ENCODE measurements at places on chromosomes 11 and 22. TPM values are rescaled to one million over a fixed set of nuclear protein-coding genes. Genes with fewer than 3 reads are reported as not detected.
A peak's percentile ranks its signal among the peaks of the same experiment; 100 is the strongest.

ZP1 gene
- not detected for polyA plus RNA-seq

FGF3 gene
- not detected for polyA plus RNA-seq

DNA sequence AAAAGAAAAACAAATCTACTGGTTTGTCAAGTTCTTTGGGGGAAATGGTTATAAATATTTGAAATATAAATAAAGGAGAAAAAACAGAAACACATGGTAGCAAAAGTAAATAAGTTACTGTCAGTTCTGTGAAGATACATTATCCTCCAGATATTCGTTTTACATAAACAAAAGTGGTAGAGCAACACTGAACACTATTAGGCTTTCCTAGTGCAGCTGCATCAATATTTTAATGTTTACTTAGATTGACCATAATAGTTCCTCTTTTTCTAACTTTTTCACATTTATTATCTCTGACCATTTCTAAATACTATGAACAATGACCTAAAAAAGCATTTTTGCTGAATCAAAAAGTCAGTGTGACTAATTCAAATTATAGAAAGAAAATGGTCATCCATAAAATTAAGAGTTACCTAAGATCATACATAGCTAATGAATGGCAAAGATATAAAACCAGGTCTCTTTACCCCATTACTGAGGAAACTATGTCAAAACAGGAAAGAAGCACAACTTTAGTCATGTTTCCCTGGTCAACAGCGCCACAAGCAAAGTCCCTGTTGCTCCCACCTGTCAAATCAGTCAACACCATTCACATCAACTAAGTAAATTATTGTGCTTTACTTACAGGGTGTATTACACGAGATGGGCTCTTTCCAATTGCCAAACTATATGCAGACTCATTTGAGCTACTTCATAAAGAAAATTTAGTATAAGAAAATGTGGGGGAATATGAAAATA lies 38.5 kb downstream of the SBF2 start:
- DNase-seq, result no peak

- peak; percentile 71 for DNase-seq
Observed at GRCh38 chr11:123301696-123302400, 106.8 kb upstream of the CLMP start.

GRCh38 chr11:15204711-15205110 lies 90.0 kb downstream of the INSC start:
- no peak for DNase-seq

GRCh38 chr11:17699147-17700114 lies 19.9 kb upstream of the MYOD1 start:
- DNase-seq, result no peak

DNA sequence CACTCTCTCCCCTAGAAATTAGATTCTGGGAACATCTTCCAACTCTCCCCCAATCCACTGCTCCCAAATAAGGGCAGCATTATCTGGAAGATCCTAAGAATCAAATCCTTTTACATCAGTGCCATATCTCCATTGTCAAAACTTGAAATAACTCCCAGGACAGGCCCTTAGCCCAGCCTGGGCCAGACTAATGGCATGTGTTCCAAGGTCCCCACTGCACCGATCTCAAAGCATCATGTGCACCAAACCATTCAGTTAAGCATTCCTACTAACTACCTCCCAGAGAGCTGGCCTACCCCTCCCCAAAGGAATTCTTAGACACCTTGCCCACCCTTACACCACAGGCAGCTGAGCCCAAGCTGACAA lies 44.2 kb upstream of the POU2AF1 start:
- no peak for DNase-seq

DNA sequence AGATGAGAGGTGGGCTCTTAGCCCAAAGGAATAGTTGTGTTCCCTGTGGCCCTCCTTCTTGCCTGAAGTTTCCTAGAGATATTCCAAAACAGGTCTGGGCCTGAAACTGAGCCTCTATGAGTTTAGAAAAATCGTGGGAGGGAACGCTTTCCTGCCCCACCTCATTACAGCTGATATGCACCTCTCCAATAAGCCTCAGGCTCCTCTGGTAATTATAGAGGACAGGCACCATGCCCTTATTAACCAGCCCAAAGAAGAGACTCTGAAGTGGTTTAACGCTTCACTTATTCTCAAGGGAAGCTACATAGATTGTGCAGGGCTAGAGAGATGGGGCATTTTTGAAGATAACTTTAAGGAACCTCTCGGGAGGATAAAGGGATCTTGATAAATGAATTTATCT lies 3.4 kb upstream of the MPZL2 start:
- no peak for DNase-seq

DNA sequence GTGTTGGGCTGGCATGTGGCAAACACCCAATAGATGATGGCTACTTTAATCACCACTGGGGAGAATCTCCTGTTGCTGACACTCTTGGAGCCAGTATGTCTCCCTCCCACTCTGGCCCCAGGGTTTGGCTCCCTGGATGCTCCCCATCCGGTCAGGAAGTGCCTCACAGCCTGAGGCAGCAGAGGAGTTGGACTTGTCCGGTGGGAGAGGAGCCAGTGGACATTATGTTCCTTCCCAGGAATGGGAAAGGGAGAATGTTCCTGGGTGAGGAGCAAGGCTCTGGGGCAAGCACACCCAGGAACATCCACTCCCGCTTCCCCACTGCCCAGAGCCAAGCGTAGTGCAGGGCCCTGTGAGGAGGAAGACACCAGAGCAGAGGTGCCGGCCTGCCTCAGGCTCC lies 84.6 kb upstream of the NAV2 start:
- no peak for DNase-seq

FGF4 gene
- not detected for polyA plus RNA-seq

SLC22A25 gene
- polyA plus RNA-seq, result not detected

DNA sequence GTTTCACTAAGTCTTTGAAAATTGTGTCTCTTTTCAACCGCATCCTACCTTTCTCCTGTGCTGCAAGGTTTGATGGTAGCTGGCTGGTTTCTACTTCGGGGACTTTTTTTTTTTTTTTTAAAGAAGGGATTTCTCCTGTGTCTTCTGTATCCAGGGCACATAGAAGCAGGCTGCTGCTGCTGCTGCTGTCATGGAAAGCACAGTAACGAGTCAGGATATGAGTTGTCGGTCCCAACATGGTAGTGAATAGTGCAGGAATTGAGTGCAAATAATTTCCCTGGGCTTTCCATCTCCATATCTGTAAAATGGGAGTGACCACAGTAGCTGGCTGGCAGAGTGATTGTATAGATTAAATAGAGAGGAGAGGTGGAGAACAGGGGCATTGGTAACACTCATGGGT lies 118.3 kb upstream of the NAV2 start:
- DNase-seq, result no peak

GRCh38 chr11:45960387-45961095 lies 38.1 kb downstream of the LARGE2 start:
- DNase-seq, result no peak

DNA sequence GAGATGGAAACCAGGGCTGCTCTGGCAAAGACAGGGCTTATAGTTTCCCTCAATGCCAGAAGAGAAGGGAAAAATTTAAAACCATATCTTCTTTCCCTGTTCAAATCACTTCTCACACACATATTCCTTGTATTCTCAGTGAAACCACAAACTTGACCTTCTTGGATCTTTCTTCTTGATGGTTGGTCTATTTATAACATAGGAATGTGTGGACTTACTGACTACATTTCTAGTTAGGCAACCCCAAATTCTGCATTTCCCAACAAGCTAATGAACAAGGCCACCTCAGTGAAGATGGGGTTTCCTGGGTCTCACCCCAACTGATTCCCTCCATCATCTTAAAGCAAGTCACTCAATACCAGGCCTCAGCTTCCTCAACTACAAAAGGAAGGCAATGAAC lies 3.8 kb upstream of the QSER1 start:
- no peak for DNase-seq

- no peak for DNase-seq
Observed at GRCh38 chr11:122755409-122755808, 82.9 kb upstream of the CRTAM start.

GRCh38 chr11:35336726-35337125 lies 82.6 kb downstream of the SLC1A2 start:
- DNase-seq, result no peak

GRCh38 chr22:23199159-23199558 lies 18.9 kb downstream of the BCR start:
- DNase-seq, result no peak

CHRM4 gene
- not detected for polyA plus RNA-seq

DNA sequence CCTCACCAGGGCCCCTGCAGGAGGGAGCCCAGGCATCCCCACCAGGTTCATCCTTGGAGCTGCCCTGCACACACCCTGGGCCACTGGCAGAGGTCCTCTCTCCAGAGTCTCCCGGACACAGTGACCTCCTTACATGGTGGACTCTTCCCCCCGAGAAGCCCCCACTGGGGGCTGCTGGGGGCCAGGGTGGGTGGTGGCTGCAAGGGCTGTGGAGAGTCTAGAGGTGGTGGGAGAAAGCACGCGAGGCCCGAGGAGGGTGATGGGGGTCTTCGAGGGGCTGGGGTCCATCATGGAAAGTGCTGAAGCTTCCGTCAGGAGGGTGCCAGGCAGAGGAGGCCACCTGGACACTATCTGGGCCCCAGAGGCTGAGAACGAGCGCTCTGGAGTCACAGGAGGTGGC lies 17.6 kb downstream of the PGA5 start:
- no peak for DNase-seq

CPT1B gene
- 2.9 TPM for polyA plus RNA-seq

SLC16A8 gene
- polyA plus RNA-seq, result 0.42 TPM

DNA sequence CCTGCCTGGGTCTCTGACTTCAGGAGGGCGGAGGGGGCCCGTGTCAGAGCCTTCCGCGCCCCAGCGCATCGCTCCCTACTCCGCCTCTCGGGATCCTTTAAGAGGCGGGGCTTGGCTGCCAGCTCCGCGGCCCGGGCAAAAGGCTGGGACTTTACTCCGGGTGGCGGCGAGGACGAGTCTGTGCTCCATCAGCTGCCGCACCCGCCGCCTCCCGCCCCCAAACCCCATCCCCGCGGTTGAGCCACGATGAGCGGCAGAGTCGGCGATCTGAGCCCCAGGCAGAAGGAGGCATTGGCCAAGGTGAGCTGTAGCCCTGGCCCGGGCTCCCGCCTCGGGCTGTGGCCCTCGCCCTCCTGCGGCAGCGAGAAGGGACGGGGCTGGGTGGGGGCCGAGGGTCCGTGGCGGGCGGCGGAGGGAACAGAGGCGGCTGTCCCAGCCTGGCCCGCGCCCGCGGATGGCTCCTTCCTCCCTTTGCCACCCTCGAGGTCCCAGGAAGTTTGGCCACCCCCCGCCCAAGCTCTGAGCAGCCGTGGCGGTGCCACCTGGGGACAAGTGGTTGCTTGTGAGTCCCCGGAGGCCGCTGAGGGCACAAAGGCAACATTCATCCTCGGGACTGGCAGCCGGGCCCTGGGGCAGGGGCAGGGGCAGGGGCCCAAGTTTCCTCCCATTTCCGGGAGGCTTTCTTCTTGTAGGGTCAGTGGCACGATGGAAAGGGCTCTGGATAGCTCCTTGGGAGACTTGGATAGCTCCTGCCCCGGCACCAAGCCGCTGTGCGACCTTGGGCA lies at the start of gene SEC14L2:
TSS of gene SEC14L2 (plus strand) at position 148 of the 785 bp plus-strand sequence. CDS start at position 247, 99 bp downstream.
- no peak for DNase-seq

DNA sequence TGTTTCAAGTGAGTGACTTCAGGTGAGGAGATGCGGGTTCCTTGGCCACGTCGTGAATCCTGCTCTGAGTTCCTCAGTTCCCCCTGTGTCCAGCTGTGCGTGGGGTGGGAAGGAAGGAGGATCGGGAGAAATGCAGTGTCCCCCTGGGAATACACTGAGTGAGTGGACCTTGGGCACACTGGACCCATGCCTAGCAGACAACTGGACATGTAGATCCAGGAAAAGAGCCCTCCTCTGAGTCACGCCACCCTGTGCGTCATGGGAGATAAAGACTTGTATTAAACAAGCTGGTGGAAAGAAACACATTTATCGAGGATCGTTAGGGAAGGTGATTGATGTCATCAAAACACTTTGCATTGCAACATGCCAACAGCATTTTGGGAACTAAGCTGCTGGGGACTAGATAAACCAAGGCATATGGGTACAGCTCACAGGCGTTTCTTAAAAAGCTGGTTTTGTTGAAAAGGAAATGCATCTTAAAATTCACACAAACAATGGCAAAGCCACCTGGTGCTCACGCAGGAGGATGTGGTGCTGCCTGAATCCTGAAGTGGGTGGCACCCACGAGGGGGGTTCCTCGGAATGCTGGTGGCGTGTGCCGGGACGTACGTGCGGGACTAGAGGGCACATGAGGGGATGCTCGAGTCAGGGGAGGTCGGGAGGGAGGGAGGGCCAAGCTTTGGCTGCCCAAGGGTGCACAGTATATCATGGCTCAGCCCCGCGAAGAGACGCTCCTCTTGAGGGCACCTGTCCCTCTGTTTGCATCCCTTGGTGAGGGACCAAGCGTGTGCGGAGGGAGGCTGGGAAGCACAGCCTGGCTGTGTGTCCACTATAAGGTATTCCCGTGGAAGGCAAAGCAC lies 303.5 kb downstream of the TBC1D22A start:
- no peak for DNase-seq

- no peak for DNase-seq
Observed at GRCh38 chr11:100632941-100633452, 54.1 kb upstream of the ARHGAP42 start.

MMP12 gene
- polyA plus RNA-seq, result not detected

- DNase-seq, result peak; percentile 70
Observed at GRCh38 chr11:396948-397548, 3.0 kb downstream of the PKP3 start.

B4GALNT4 gene
- not detected for polyA plus RNA-seq

- DNase-seq, result no peak
Observed at GRCh38 chr11:110962921-110963320, 250.7 kb upstream of the ARHGAP20 start.

PKDREJ gene
- 0.20 TPM for polyA plus RNA-seq

- no peak for DNase-seq
Observed at GRCh38 chr11:117076941-117077691, 21.1 kb downstream of the SIK3 start.

DNA sequence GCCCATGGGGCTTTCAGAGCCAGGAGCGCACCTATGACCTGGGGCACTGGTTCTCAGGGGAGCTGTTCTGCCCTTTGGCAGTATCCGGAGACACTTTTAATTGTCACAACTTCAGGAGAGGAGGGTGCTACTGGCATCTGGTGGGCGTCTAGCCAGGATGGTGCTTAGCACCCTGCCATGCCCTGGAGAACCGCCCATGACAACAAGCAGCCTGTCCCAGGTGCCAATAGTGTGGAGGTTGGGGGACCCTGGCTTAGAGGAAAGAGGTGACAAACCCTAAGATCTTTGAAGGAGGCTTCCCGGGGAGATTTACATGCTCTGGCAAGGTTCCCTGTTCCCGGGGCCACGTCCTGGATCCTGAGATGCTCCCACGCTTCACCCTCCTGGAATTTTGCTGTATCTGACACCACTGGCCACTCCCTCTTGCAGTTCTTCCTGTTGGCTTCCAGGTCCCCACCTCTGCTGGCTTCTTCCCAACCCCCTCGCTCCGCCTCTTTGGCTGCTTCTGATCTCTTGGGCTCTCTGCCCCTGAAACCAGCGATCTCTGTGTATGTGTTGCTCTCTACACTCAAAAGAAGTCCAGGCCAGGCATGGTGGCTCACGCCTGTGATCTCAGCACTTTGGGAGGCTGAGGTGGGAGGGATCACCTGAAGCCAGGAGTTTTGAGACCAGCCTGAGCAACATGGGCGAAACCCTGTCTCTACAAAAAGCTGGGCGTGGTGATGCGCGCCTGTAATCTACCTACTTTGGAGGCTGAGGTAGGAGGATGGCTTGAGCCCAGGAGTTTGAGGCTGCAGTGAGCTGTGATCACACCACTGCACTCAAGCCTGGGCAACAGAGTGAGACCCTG lies 31.1 kb downstream of the FADS3 start:
- no peak for DNase-seq

PLA2G3 gene
- not detected for polyA plus RNA-seq
